Stimulated activated CD4-positive, alpha-beta T cell treated with anti-CD3 and anti-CD28 coated beads, Interleukin-4, amount 100 ng/mL, for 48 hours (primary cell): ENCODE measurements at places on chromosomes 4 and X.

DNA sequence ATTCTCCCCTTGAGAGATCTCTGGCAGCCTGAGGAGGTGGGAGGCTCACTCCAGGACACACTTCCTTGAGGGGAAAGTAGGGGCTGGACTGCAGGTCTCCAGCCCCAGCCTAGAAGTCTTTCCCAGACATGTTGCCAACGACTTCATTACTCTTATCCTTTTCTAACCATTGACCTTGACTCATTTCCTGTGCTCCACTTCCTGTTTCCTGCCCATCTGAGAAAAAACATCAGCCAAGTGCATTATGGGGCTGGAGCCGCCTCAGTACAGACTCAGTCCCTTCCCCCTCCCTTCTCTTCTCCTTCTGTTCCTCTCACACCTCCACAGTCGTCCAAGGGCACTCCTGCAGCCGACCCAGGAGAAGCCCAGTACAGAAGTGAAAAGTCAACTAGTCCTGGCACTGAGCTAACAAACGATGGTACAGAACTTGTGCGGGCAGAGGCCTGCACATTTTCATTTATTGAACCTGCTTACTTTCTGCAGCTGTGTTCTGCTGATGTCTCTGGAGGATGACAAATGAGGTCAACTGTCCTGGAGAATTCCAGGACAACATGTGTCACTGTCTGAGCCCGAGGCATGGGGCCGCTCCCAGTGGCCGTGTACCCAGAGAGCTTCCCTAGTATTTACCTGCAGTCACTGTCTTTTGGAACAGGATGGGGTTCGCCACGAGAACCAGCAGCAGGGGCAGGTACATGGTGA is 20.1 kb downstream of the GPR143 start:
- no peak for DNase-seq

GRCh38 chrX:109643687-109644086 is 18.7 kb upstream of the KCNE5 start:
- DNase-seq = no peak

DNA sequence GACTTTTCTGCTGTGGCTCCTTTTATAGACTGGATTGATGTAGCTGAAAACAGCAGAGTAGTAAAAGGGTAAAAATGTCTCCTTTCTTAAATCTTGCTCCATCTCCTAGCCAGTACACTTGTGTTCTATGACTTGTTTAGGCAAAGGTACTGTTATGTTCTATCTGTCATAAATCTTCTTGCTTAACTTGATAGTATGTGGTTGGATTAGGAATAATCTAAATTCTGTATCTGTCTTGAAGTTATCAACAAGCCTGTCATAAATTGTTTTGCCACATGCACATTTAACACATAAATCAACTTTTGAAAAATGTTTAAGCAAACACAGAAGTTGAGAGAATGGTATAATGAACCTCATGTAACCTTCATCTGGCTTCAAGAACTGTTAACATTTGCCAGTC is 157.0 kb downstream of the FRAS1 start:
- no peak for DNase-seq

- no peak for DNase-seq
Measured at GRCh38 chr4:117996891-117997290, 37.4 kb upstream of the NDST3 start.

DNA sequence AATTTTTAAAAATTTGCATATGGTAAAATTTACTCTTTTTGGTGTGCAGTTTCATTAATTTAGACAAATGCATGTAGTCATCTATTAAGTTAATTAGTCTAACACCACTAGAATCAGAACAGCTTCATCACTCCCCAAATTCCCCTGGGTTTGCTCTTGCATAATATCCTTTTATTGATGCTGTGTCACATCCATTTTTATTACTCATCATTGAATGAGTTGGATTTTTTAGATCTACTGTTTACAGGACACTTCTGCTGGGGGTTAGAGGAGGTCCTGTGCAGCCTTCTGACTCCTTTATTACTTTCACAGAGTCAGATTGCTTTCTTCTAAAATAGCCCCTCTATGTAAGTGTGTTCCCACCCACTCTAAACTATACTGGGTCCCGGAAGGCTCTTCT is 65.9 kb downstream of the MTHFD2L start:
- no peak for DNase-seq

DNA sequence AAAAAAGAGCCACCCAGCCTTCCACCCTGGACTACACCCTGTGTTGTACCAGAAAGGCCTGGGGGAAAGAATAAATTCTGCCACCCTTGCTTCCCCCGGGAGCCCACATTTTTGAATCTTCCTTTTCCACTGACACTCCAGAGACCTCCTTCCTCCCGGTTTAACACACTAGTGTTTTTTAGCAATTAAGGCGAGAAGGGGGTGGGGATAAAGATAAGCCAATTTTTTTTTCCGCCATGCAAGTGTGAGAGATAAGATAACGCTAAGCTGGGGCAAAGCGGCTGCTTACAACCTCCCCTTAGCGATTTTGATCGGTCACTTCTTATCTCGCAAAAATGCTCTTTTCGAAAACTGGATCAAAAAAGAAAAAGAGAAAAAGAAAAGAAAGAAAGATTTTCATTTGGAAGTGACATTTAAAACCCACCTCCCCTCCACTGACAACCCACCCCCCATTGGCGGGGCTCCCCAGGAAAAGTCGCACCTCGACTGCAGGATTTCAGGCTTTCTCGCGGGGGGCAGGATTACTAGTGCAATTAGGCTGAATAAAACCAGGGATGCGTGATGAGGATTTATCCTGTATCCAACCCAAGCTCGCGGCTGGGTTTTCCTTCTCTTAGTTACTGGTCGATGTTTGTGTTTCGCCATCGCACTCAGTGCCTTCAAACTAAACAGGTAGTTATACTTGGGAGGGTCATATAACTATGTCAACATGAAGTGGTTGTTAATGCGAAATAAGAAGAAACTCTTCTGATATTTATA is 6.0 kb upstream of the BCOR start:
- DNase-seq = no peak
